ENCODE measurements at places on chromosomes 7 and 10. TPM values are rescaled to one million over a fixed set of nuclear protein-coding genes. Genes with fewer than 3 reads are reported as not detected.

LAMB4 gene
- total RNA-seq, result 0.13 TPM

NRP1 gene
- 65.0 TPM for total RNA-seq

TRIM50 gene
- total RNA-seq, result not detected

SEMA3D gene
- 9.4 TPM for total RNA-seq

MACC1 gene
- not detected for total RNA-seq

TMEM176B gene
- not detected for total RNA-seq

AEBP1 gene
- total RNA-seq, result 9.1 TPM

RET gene
- 2.9 TPM for total RNA-seq

VSIR gene
- 12.2 TPM for total RNA-seq

DGKI gene
- 3.5 TPM for total RNA-seq

AMZ1 gene
- total RNA-seq, result not detected

IFIT1B gene
- not detected for total RNA-seq

HOXA10 gene
- total RNA-seq, result 2.3 TPM

TDRD1 gene
- total RNA-seq, result not detected

GSAP gene
- 7.3 TPM for total RNA-seq

GPC2 gene
- 1.9 TPM for total RNA-seq

SFMBT2 gene
- 1.9 TPM for total RNA-seq

SPDYE2 gene
- total RNA-seq, result not detected

SVOPL gene
- not detected for total RNA-seq

FAM53B gene
- 15.2 TPM for total RNA-seq

EN2 gene
- total RNA-seq, result under 0.01 TPM

ATP6V0E2 gene
- total RNA-seq, result 7.1 TPM

CAMK1D gene
- total RNA-seq, result 0.64 TPM

RUFY2 gene
- 13.4 TPM for total RNA-seq

LRRD1 gene
- total RNA-seq, result under 0.01 TPM

SRRM3 gene
- total RNA-seq, result 3.3 TPM

FGL2 gene
- 0.13 TPM for total RNA-seq

NPSR1 gene
- total RNA-seq, result not detected

WDFY4 gene
- 0.25 TPM for total RNA-seq

FAM237B gene
- total RNA-seq, result not detected

MYOZ1 gene
- total RNA-seq, result not detected

NODAL gene
- not detected for total RNA-seq

GPR15LG gene
- total RNA-seq, result not detected

SLC29A4 gene
- total RNA-seq, result 2.1 TPM

GPAM gene
- 6.6 TPM for total RNA-seq

SPDYE16 gene
- total RNA-seq, result not detected

GARS1 gene
- total RNA-seq, result 68.9 TPM

LIPF gene
- total RNA-seq, result not detected

EBLN1 gene
- not detected for total RNA-seq

SLC16A9 gene
- 0.26 TPM for total RNA-seq

ARMC3 gene
- total RNA-seq, result not detected

LRGUK gene
- total RNA-seq, result 0.13 TPM

NET1 gene
- 20.7 TPM for total RNA-seq

ACSL5 gene
- total RNA-seq, result 59.9 TPM

INSYN2A gene
- not detected for total RNA-seq

FFAR4 gene
- total RNA-seq, result not detected

FRAT1 gene
- 3.9 TPM for total RNA-seq

SLC39A12 gene
- total RNA-seq, result under 0.01 TPM

OGA gene
- 49.9 TPM for total RNA-seq

NCF1 gene
- under 0.01 TPM for total RNA-seq

PPP1R17 gene
- not detected for total RNA-seq
